COR-L47 (cell line): ENCODE measurements at places on chromosomes 7 and 10.
A peak's percentile ranks its signal among the peaks of the same experiment; 100 is the strongest.

GRCh38 chr10:89648074-89648473 lies 3.0 kb upstream of the PANK1 start:
- DNase-seq: no peak

DNA sequence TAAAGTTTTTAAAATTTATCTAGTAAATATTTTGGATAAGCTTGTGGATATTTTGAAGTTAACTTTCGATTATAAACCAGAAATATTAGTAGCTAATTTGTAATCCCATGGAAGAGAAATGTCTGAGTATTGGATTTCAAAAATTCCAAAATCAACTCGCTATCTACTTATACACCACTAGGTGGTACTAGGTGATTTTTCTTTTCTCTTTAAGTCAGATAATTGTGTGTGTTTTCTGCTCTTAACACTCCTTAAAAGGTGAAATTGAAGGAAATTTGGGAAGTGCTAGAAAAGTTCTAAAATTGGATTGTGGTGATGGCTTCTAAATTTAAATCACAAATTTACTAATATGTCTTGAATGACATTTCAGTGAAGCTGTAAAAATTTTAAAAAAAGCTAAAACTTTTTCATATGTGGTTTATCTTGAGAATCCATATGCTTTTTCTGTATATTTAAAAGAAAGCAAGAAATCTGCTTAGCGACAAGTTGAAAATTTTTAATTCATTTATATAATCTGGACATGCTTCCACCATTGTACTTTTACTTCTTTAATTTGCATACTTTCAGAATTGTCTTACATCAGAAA lies 90.2 kb downstream of the IPMK start:
- peak; percentile 17 for DNase-seq

DNA sequence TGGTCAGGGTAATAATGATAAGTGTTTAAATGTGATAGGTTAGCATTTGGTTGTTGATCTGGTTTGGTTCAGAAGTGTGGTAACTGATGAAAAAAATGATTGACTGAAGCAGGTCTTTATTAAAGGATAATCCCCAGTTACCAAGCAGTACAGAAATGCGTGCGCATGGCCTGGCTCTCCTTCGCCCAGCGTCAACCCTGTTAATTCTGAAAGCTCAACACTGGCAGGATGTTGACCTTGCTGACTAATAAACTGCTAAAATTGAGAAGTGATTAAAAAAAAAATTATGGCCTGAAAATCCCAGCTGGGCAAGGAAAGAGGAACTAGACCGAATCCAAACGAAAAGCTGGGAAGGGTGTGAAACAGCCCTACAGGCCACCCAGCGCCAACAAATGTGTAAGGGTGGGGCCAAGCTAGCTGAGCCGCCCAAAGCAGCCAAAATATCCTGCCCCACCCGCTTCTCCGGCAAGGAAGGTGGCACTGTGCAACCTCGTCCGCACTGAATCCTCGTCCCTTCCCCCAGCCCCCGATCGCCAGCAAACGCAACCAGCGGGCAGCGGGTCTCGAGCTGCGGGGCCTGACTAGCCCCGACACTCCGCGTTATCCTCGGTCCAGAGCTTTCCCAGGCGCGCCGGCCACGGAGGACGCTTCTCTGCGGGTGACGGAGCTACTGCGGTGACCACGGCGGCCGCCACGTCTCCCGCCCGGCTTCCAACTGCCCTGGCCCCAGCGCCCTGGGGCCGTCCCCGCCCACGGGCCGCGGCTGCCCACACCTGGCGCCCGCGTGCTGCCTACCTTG lies 561 bp downstream of the SHTN1 start:
- peak; percentile 43 for DNase-seq

- no peak for DNase-seq
Measured at GRCh38 chr7:91310830-91311460, 46.7 kb downstream of the FZD1 start.

DNA sequence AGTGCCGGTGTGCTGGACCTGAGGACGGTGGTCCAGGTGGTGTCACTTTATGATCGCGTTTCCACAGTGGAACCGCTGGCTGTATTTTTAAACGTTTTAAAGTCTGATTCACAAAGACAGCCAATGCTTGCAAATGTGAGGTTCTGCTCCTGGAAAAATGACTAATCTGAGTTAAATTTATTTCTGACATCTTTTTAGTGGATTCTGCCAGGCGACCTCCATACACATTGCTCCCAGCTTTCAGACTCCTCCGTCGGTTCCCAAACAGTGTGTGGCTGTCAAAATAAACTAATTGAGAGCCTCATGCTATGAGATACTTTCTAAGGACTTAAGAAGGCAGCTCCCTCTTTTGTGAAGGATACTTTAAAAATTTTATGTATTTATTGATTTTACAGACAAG lies 12.7 kb upstream of the TTYH3 start:
- no peak for DNase-seq

- no peak for DNase-seq
Measured at GRCh38 chr10:22737587-22737986, 23.2 kb upstream of the PIP4K2A start.

- DNase-seq: no peak
Measured at GRCh38 chr7:110557-111232, 81.7 kb upstream of the FAM20C start.
